ENCODE measurements at places on chromosomes 5 and 9.

- no peak for DNase-seq
These were observed 44.0 kb upstream of the RNU6ATAC start for GRCh38 chr9:134208310-134208841.

DNA sequence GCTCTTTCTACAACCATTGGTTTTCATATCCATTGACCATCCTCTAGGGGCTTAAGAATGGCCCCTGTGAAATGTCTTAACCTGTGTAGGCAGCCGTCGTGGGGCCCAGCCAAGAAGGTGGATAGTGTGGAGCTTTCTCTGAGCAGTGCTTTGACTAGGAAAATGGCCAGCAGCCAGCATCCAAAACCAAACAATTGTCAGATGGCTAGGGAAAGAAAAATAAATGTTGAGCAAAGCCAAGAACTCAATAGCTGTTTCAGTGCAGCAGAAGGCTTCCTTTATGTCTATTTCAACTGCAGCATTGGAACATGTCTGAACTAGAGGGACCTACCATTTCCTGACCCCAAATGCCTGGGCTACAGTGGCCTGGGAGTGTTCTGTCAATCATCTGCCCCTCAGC is 374.9 kb downstream of the TLE4 start:
- no peak for DNase-seq

DNA sequence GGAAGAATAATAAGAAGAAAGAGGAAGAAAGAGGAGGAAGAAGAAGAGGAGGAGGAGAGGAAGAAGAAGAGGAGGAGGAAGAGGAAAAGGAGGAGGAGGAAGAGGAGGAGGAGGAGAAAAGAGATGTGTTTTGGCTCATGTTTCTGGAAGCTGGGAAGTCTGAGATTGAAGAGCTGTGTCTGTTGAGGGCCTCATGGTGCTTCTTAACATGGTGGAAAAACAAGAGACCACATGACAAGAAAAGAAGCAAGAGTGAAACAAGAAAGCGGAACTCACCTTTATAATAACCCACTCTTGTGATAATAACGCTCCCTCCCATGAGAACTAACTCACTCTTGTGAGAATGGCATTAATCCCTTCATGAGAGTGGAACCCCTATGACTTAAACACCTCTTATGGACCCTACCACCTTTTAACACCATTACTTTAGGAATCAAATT is 36.1 kb upstream of the RANBP6 start:
- DNase-seq, result no peak

GRCh38 chr9:132833550-132834121 is 44.4 kb downstream of the AK8 start:
- no peak for DNase-seq

- DNase-seq, result no peak
These were observed 10.6 kb downstream of the DIPK1B start for GRCh38 chr9:136722969-136723356.

DNA sequence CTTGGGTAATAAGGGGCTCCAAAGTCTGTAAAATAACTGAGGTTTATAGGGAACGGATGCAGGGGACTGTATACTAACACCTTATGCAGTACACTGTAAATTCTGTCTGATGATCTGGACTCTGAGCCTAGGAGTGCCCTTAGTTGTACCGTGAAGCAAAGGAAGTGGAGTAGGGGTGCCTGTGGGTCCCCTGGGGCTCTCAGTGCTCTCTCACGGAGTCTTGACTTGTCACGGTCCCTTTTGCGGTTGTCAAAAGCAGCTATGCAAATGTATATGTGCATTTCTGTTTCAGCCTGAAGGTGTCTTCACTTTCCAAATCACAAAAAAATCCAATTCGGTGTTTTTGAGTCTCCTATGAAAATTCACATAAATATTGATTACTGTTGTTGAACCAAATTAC is 17.8 kb downstream of the DMRT1 start:
- no peak for DNase-seq

GRCh38 chr5:107812570-107813141 is 141.9 kb upstream of the EFNA5 start:
- DNase-seq, result no peak

DNA sequence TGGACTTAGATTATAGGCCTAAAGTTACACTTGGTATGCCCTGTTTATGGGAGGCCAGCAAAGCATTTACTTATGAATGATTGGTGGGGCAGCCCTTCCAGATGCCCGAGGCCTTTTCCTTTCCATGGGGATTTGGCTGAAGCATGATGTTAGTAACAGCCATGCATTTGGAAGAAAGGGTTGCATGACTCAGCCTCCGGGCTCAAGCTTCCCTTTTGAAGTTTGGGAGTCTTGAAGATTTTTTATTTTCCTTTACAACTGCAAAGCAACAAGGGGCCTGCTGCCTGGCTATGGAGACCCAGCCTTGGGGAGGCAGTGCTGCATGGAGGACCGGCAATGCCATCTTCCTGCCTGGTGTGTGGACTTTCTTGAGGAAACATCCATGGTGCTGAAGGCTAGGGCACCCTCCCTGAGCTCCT is 244.7 kb downstream of the ICE1 start:
- no peak for DNase-seq

GRCh38 chr9:36868586-36869282 is 165.3 kb downstream of the PAX5 start:
- DNase-seq, result no peak

- no peak for DNase-seq
These were observed 224.1 kb upstream of the TYRP1 start for GRCh38 chr9:12469084-12469483.

DNA sequence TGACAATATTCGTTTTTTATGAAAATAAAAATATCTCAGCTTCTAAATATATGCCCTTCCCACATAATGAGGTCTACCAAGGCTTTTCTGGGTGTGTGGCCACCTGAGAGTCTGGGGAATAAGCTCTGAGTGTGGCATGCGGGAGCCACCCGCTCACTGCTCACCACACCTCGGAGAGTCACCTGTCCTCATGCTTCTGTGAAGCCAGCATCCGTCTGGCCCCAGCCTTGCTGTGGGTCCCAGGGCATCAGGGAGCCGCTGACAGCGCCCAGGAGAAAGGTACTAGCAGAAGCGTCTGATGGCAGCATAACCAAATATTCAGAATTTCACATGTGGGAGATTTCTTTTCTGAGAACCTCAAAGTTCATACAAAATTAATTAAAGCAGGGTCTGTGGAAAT is 133.2 kb upstream of the IRX4 start:
- no peak for DNase-seq

- DNase-seq, result no peak
These were observed 19.1 kb downstream of the TRIM14 start for GRCh38 chr9:98099898-98100297.

DNA sequence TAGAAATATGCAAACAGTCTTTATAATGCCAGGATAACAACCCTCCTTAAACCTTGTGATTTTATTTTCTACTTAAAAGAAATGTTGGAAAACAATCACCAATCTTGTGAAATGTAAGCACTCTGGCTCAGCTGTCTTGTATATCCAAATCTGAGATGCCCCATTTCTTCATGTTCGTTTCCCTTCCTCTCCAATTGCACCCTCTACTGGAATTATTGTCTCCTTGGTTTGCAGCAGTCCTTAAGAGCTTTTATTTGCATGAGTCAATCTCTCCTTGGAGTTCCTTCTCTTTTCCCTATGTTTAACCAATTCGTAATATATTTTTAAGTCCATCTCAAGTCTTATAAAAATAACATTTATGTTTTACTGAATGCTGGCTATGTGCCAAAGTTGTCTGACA is 362.0 kb upstream of the CDH10 start:
- DNase-seq, result no peak

DNA sequence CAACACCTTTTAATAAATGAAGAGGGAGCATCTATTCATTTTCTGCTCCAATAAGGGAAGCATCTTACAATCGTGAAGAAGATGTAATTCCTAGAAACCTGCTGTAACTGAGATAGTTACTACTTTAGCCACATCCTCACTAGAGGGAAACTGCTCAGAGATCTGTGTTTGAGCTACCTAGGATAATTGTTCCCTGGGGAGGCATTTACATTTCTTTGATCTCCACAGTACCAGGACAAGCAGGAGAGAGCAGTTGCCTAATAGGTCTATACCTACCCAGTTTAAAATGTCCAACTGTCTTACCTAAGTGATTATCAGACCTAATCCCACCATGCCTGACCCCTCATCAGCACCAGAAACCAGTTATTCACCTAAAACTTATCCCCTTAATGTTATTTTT is 196.9 kb downstream of the TUSC1 start:
- no peak for DNase-seq
